Stimulated activated CD8-positive, alpha-beta memory T cell treated with anti-CD3 and anti-CD28 coated beads, Interleukin-7, amount 100 ng/mL, for 1 hour (primary cell): ENCODE measurements at places on chromosomes 3 and 15.

GRCh38 chr15:40142428-40142827 lies 18.4 kb upstream of the BUB1B start:
- no peak for DNase-seq

DNA sequence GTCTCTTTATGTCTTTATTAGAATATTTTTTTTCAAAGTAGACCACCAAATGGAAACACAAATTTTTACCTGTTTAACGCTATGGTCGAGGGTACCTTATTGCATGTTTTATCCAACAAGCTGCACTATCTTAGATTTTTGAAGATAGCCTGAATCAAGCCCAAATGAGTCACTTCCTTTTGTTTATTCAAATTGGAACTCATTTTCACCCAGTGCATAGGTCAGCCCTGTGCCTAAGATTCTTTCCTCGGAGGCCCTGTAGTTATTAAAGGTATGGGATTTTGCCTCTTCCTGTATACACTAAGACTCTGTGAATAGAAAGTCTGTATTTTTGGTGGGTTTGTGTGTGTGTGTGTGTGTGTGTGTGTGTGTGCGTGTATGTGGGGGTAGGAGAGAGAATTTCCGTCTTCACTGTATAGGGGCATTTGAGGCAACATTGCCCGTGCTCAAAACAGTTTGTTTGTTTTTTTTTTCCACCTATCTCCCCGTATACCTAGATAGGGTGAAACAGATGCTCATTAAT lies 358.0 kb upstream of the CADM2 start:
- no peak for DNase-seq

DNA sequence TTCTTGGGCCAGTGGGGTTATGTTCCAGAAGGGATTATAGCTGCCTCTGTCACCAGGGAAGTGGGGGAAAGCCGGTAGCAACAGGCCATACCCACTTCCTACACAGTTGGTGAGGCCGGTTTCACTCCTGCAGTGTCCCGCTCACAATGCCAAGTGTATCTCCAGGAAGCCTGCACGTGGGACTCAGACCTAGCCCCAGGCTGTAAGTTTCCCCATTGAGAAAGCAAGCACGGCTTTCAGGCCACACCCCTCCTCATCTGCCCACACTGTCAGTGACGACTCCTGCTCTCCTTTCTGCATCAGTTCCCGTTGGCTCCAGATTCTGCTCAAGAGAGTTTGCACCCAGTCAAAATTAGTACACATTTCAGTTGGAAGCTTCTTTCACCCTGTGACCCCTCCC lies 51.6 kb upstream of the CPOX start:
- DNase-seq, result no peak

- DNase-seq, result no peak
Measured at GRCh38 chr15:73001840-73002239, 50.4 kb upstream of the NEO1 start.

GRCh38 chr3:141111364-141112155 lies 60.4 kb downstream of the SPSB4 start:
- DNase-seq, result no peak

DNA sequence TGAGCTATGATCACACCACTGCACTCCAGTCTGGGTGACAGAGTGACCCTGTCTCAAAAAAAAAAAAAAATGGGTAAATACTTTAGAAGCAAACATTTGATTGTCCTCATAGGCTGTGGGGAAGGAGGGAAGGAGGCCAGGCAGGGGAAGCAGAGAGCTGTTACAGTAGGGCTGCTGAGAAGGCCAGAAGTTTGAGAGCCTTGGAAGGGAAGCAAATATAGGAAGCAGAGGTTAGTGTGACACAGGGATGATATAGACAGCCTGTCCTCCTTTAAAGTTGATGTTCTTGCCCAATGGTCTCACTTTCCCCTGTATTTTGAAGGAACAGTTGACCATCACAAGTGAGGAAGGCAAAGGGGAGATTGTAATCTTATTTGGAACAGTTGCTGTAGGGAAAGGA lies 5.3 kb upstream of the ALPK3 start:
- no peak for DNase-seq

- DNase-seq, result no peak
Measured at GRCh38 chr3:123037015-123037375, 9.4 kb upstream of the SEMA5B start.

DNA sequence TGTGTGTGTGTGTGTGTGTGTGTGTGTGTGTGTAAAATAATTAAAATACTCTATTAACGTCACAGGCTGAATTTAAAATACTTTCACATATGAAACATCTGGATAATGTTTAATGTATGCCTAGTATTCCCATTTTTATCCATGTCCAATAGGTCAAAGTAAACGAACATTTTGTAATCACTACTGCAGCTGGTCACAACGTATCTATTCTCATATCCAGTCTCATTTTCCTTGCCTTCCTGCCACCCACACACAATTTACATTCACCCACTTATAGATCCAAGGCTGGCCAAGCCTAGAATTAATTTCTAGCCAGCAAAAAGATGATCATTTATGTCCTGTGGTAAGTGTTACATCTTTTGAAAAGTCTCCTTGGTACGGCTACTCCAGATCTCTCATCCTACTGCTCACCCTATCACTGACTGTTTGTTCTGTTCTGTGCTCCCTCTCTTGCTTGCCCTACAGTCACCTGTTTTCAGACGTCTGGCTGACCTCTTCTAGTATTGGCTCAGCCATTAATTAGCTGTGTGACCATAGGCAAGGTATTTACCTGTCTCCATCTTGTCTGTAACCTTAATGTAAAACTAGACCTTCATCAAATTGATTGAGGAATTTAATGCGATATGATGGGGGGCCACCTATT lies 17.6 kb downstream of the SERPINI2 start:
- no peak for DNase-seq

DNA sequence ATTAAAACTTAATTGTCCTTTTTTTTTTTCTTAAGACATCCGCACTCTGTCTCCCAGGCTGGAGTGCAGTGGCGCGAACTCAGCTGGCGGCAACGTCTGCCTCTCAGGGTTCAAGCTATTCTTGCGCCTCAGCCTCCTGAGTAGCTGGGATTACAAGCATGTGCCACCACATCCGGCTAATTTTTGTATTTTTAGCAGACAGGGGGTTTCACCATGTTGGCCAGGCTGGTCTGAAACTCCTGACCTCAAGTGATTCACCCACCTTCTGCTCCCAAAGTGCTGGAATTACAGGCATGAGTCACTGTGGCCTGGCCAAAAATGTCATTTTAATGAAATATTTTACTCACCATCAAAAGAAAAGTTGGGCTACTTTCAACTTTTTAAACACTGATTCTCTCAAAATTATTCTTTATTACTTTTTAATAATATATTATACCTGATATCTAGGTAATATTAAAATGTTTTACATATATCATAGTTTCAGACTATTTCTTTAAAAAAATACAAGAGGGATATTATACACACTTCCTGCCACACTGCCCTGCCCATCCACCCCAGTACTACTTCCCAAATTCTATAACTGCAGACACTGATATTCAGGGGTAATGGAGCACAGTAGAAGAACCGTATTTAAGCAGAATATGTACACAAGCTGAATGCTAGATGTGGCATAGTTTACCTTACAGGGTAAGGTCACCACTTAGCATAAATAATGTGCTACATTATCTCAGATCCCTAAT lies 723.9 kb upstream of the ZNF385D start:
- DNase-seq, result no peak

DNA sequence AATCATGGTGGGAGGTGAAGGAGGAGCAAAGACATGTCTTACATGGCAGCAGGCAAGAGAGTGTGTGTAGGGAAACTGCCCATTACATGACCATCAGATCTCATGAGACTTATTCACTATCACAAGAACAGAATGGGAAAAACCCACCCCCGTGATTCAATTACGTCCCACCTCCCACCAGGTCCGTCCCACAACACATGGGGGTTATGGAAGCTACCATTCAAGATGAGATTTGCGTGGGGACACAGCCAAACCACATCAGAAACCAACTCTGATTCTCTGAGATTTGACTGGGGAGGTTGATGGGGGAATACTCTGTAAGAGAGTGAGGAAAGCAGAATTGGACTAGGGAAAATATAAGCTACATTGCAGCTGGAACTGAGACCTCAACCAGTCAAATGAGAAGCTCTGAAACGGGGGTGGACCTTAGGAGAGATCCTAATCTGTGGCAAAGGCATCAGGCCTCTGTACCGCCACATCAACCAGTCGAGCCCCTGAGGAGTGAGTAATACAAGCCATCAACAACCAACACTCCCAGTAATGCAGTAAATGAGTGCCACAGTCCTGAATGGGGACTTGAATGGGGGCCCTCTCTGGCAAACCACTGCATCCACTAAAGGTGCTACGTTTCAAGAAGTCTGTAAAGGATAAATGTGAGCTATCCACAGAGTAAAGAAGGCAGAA lies 207.9 kb upstream of the GADL1 start:
- no peak for DNase-seq

DNA sequence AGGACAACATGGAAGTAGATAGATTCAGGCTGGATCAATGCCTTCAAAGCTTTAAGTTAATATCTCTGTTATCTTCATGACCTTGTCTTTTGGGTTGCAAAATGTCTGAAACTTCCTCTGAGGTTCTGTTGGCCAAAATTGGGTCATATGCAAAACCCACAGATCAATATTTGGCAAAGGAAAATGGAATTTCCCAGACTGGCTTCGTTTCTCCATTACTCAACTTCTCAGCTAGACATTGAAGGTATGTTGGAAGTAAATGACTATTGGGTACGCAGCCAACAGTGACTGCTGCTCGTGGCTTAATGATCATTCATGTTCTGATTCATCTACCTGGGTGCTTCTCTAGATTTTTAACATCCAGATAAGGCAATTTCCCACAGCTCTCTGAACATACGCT lies 675.4 kb upstream of the SGO1 start:
- no peak for DNase-seq

DNA sequence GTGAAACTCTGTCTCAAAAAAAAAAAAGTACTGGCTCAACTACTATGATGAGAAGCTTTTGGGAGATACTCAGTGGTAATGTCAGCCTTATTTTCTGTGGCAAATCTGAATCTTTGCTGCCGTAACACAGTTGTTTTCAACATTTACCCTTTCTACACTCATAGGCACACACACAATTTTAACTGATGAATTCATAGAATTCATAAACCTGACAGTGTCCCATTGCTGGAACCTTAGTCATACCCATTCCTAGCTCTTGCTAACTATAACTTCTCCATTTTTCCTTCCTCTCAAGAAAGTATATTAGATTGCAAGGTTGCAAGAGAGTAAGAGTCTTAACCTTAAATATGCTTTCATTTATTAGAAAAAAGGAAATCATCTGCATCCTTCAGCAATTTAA lies 496.6 kb downstream of the FHIT start:
- DNase-seq, result no peak

DNA sequence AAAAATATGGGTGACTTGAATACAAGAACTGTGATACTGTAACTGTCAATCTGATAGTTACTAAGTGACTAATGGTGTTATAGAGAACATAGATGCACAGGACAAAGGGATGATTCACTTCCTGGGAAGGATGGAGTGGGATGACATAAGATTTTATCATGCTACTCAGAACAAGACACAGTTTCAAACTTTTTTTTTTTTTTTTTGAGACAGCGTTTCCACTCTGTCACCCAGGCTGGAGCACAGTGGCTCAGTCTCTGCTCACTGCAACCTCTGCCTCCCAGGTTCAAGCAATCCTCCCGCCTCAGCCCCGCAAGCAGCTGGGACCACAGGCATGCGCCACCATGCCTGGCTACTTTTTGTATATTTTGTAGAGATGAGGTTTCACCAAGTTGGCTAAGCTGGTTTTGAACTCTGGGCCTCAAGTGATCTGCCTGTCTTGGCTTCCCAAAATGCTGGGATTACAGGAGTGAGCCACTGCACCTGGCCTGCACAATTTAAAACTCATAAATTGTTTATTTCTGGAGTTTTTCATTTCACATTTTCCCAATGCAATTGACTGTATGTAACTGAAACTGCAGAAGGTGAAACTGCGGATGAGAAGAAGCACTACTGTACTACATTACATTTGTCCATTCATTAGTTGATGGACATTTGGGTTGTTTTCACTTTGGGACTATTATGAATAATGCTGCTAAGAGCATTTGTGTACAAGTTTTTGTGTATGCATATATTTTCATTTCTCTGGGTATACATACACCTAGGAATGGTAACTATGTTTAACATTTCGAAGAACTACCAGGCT lies 40.6 kb downstream of the ADIPOQ start:
- no peak for DNase-seq

- DNase-seq, result no peak
Measured at GRCh38 chr3:35183927-35184675, 455.2 kb upstream of the ARPP21 start.

DNA sequence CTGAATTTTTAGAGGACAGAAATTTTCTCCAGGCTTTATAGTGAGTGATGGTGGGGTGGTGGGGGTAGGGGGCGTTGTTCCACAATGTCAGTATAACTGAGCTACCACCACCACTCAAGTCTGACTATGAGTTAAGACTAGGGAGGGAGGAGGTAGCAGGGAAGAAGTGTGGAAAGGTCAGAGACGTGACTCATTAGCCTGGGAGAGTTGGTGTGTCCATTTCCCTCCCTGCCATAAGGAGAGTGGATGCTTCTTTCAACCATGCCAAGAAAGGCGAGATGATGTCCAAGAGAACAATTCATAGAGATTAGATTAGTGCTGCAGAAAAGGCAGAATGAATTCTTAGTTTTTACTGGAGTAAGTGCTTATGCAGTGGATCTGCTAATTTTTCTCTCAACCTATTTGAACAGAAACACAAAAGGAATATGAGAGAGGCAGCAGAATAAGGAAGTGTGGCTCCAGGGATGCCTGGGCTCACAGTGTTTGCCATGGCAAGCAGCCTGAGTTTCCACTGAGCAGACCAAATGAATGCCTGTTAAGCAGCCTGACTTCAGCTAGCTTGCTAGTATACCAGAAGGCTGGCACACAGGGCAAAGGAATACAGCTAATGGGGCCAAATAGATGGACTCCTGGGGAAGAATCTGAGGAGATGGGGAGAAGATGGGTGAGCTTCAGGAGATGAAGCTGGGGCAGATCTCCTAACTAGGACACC lies 708.9 kb downstream of the NTRK3 start:
- DNase-seq, result no peak

- no peak for DNase-seq
Measured at GRCh38 chr3:111954228-111954990, 24.4 kb upstream of the ABHD10 start.

DNA sequence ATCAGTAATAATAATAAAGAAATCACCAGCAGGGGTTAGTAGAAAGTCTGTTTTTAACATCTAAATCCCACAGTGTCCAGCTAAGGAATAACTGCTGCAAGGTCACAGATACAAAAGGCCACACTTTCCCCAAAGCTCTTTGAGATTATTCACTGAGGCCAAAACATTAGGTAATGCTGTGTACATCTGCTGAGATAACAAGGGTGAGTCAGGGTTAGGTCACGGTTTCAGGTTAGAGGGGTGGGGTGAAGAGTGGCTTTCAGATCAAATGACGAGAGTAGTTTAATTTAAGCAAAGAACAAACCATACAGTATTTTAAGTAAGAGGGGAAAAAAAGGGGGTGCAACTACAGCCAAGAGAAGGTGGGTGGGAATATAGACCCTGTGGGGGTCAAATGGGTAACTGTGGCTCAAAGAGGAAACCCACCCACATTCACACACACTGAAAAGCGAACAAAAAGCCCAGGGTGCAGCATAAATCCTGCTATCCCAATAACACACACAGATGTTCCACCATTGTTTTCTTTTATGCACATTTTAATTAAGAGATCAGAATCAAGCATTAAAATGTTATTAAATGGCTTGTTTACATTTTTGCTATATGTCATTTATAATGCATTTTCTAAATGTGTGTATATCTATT lies 412.9 kb downstream of the TIGIT start:
- DNase-seq, result no peak

GRCh38 chr3:58434168-58434504 lies 504 bp upstream of the PDHB start:
- no peak for DNase-seq
